ENCODE measurements at places on chromosomes 11 and 22. TPM values are rescaled to one million over a fixed set of nuclear protein-coding genes. Genes with fewer than 3 reads are reported as not detected.

The BEST1 gene
- 14.1 TPM for total RNA-seq

The OAF gene
- 17.8 TPM for total RNA-seq

GRCh38 chr11:15901054-15901453 is 455.3 kb downstream of the SOX6 start:
- no peak for DNase-seq

DNA sequence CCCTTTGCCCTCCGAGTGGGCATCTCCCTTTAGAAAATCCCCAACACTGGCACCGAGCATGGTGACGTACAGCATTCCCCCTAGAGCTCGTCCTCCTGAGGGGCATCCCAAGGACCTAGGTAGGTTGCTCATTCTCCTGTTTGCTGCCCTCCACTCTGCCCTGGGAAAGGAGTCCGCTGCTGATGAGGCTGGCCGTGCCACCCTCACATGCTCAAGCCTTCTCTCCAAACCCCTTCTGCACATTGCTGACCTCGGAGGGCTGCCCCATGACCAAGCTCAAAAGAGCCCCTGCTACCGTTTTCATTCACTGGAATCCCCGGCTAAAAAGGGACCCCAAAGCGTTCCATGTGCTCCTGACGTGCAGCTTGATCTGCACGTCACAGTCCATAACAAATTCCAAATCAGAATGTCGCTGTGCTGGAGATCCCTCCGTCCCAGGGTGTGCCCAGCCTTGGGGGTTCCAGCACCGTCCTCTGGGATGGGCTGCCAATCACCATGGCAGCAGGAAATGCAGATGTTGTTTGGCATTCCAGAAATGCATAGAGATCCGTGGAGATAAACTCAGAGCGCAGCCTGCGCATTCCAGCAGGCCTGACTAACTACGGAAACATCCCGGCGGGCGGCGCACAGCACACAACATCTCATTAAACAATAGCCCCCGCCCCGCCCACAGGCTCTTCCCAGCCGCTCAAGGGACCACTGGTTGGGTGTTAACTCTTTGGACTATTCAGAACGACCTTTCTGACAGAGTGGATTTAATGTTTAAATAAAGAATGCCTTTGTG is 26.3 kb upstream of the GNB1L start:
- peak; percentile 72 for DNase-seq

The MS4A2 gene
- total RNA-seq, result 19.2 TPM

The BARX2 gene
- total RNA-seq, result 0.41 TPM

GRCh38 chr22:31504282-31504681 is 7.9 kb downstream of the SFI1 start:
- DNase-seq, result no peak

GRCh38 chr22:38417252-38418060 is 37.5 kb downstream of the KCNJ4 start:
- peak; percentile 22 for DNase-seq

GRCh38 chr11:111107501-111107900 is 138.0 kb upstream of the POU2AF2 start:
- DNase-seq, result no peak

DNA sequence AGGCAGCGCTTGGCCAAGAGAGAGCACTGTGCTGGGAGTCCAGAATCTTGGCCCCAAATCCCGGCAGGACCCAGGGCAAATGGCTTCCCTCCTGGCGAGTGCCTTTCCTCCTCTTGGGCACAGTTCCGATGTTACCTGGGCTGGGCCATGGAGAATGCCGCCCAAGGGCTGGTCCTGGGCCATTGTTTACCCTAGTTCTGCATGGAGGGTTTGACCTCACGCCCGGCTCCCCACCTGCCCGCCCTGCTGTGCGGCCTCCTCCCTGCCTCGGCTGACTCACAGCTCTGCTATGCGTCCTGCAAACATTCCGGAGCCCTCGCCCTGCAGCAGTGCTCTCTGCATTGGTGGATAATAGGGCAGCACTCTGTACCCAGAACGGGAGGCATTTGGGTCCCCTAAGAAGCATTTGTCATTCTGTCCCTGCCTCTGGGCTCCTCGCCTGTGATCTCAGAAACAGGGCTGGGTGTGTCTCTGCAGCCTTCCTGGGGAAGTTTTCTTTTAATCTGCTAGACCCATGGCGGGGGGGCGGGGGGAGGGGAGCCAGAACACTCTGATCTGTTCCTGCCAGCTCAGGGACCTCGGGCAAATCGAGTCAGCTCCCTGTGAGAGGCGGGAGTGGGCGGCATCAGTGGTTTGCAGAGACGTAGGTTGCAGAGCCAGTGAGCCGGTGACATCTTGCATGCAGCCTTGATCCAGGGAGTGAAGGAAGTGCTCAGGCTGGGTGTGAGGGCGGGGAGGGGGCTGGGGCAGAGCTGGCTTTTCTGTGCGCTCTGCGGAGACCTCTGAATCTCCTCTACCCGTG is 32.9 kb upstream of the SMIM38 start:
- peak; percentile 94 for DNase-seq

The SLC2A11 gene
- 12.7 TPM for total RNA-seq

The MGAT3 gene
- total RNA-seq, result 41.5 TPM

DNA sequence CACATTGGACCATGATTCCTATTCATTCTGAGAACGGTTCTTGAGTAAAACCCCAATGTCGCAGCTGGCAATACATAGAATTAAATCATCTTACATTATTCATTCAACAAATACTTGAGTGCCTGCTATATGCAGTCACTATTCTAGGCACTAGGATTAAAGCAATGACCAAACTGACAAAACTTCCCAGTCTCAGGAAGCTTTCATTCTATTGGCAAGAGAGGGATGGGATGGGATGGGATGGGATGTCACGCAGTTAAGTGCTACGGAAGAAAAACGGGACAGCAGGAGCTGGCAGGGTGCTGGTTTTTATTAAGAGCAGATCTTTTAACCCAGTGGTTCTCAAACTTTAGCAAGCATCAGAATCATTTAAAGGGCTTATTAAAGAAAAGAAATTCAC is 2.9 kb downstream of the PAK1 start:
- no peak for DNase-seq

All from lower lobe of right lung (tissue), 2 donors.